ENCODE measurements at places on chromosomes 5 and 9.

DNA sequence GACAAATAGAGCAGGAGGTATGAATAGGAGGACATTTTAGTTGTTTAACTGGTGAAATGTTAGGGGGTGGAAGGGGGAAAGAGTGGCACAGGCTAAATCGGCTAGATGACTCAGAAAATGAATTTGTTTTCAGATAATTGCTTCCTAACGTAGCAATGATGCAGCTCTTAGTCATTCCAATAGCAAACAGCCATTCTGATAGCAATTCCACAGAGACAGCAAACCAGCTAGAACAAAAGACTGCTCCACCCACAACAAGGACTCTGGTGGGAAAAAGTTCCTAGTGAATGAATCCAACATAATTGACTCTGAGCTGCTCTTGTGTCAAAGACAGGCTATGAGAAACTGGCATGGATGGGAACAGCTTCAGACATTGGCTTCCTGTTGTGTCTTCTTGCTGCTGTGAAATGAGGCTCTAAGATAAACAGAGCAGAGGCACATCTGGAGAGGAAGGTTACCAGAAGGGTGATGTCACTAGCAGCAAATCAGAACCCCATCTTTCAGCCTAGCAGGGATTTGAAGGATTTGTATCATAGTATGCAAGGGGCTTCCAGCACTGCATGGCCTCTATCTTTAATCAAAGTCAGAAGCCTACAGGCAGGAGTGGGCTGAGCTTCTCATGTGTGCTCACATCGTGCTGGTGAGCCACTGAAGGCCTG lies 28.1 kb upstream of the F2RL1 start:
- peak; percentile 59 for DNase-seq

GRCh38 chr9:107881626-107882300 lies 392.2 kb upstream of the KLF4 start:
- no peak for DNase-seq

- no peak for DNase-seq
Observed at GRCh38 chr5:33240558-33240957, 200.2 kb upstream of the TARS1 start.

- DNase-seq: no peak
Observed at GRCh38 chr5:27494887-27495286, 456.5 kb upstream of the CDH9 start.

DNA sequence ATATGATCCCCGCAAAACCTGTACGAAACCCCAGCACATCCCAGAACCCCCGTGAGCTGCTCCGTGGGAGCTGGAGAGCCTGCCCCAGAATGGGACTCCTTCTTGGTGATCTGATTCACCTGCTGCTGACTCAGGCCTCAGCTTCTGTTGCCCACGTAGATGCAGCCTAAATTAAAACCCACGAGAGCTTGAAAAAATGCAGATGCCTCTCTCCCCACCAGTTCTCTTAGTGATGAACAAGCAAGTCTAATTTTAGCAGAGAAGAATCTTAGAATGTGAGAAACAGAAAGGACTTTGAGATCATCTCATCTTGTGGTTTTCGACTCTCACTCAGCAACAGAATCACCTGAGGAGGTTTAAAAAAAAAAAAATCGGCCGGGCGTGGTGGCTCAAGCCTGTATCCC lies 57.6 kb downstream of the TMOD1 start:
- no peak for DNase-seq

GRCh38 chr9:113776194-113776593 lies 99.9 kb upstream of the ZNF618 start:
- DNase-seq: no peak

GRCh38 chr9:79014929-79015699 lies 556.7 kb upstream of the TLE4 start:
- no peak for DNase-seq

DNA sequence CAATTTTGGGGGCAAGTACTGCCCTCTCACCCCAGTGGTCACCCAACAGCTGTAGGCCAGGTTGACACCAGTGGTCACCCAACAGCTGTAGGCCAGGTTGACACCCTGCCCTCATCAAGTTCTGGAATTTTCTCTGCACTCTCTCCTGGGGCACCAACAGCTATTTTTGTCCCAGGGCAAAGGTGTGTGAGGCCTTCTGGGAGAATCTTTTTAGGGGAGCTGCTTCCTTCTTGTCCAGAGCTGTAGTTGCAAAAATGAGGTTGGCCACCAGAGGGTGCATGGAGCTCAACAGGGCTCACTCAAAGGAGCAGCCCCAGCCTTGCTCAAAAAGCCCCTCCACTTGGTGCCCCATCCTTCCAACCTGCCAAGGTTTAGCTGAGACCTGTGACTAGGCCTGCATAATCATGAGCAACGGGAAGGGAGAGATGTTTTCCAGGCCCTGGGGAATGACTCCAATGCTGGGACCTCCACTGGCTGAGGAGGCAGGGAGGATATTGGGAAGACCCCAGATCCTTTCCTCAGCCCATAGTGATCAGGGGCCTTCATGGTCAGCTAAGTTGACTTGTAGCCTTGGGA lies 10.6 kb upstream of the P4HA2 start:
- peak; percentile 78 for DNase-seq
